ENCODE measurements at places on chromosomes 5 and 9.

DNA sequence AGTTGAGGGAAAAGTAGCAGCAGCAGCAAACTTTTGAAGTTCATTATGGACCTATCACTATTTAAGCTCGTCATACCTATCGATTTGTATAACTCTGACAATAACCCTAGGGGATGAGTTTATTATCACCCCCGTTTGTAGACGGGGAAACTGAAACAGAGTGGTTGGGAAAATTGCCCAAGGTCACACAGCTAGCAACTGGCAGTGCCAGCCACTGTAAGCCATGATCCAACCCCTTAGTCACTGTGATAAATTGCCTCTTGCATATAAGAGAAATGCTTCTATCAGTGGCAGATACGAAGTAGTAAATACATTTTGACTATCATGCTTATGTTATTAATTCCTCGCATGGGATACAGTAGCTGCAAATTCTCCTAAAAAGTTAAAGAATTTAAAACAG lies 73.3 kb upstream of the ATP10B start:
- no peak for DNase-seq

- DNase-seq, result no peak
Observed at GRCh38 chr9:132752877-132753592, 82.8 kb downstream of the GTF3C4 start.

DNA sequence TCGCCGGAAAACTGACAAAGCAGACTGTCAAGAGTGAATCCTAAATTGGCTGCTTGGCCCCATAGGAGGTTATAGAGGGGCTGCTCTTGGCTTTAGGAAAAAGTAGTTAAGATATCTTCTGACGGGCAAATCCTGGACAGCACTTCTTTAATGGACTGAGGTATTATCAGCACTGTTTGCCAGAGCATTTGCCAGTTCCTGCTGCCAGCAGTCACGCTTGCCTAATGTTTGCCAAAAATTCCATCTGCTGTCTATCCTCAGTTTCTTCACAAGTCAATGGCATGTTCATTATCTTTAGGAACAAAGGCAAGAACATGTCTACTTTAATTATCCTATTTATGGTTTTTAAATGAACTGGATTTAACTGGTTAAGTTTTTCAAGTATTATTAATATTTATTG lies 25.8 kb upstream of the SREK1 start:
- no peak for DNase-seq

- DNase-seq, result no peak
Observed at GRCh38 chr9:93591301-93592007, 15.1 kb downstream of the PHF2 start.

- no peak for DNase-seq
Observed at GRCh38 chr9:130239741-130240241, 25.8 kb upstream of the HMCN2 start.
